ENCODE measurements at places on chromosomes 1 and 21.

GRCh38 chr1:230982696-230983095 lies 3.8 kb downstream of the ARV1 start:
- DNase-seq, result no peak

DNA sequence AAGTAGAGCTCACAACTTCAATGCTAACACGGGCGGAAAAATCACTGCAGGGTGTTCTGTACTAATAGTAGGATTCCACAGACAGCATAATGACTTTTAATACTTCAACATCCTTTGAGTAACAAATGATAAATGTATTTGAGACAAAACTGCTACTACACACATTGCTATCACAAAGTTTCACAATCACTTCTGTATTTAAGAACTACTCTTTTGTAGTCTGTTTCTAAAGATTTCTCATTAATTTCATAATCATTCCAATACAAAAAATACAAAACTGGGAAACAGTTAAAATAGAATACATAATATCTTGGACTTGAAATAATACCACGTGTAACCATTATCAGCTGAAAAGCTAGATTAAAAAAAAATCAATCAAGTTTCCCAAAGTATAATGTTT lies 2.7 kb downstream of the HMGN1 start:
- DNase-seq, result no peak

- no peak for DNase-seq
These were observed 21.1 kb downstream of the MEGF6 start for GRCh38 chr1:3590139-3590763.

DNA sequence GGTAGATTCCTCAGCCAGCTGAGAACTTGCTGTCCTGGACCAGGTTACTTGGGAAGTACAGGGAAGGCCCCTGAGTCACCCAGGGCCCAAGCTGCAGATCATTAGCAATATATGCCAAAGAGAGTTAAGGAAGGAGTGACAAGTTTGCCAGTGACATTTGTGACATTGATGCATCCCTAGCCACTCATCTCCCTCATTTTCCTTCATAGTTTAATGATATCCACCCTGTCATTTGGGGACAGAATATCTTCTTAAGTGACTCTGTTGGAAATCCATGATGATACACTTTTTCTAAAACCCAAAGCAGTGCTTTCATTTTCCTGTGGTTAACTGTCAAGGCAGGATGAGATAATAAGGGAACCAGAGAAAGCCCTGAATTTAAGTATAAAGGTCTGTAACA lies 3.2 kb downstream of the TNN start:
- no peak for DNase-seq

DNA sequence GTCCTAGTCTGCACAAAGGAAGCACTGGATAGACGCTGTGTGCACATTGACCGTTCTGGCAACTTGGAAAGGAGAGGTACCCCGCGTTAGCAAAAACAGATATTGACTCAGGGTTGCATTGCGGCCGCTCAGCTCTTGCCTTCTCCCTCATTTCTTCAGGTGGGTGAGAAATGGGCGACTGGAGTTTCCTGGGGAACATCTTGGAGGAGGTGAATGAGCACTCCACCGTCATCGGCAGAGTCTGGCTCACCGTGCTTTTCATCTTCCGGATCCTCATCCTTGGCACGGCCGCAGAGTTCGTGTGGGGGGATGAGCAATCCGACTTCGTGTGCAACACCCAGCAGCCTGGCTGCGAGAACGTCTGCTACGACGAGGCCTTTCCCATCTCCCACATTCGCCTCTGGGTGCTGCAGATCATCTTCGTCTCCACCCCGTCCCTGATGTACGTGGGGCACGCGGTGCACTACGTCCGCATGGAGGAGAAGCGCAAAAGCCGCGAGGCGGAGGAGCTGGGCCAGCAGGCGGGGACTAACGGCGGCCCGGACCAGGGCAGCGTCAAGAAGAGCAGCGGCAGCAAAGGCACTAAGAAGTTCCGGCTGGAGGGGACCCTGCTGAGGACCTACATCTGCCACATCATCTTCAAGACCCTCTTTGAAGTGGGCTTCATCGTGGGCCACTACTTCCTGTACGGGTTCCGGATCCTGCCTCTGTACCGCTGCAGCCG lies 5.4 kb downstream of the GJA8 start:
- DNase-seq, result no peak

DNA sequence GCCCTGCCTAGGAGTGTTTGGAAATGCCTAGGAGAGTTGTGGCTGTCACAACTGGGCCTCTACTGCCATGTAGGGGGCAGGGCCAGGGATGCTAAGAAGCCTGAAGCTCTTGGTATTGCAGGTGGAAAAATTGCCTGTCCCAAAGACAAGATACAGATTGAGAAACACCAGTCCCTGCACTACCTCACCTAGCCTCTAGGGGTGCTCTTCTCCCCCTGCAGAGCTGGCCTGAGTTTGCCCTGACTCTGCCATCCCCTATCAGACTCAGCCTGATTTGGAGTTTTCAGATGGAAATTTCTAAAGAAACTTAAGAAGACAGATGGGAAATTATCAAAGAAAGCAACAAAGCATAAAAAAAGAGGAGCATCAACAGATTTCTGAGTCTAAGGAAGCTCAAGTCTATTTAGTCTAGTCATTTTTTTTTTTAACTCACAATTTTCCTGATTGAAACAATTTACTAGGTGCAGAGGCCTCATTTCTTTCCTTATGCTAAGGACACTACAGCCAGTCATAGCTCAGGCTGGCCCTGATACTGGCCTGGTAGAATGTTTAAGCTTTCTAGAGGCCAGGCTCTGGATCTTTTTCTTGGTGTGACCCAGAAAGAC lies 61.4 kb upstream of the LRRN2 start:
- DNase-seq, result peak; percentile 37

DNA sequence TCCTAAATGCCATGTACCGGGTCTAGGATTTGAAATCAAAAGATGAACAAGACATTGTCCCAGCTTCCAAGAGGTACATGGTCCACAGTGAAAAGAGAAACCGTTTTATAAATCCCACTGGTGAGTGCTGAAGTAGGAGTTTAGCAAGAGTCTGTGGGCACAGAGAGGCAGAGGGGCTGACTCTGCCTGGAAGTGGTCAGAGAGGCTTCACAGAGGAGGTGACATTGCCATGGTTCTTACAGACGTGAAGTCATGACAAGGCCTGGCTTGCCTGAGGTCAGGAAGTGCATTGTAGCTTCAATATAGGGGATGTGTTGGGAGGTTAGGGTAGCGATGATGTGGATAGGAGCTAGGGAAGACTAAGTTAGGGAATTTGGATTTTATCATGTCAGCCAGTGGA lies 28.4 kb downstream of the MAPKAPK2 start:
- DNase-seq, result no peak

GRCh38 chr1:155912056-155912536 lies 947 bp upstream of the RIT1 start:
- DNase-seq, result no peak

DNA sequence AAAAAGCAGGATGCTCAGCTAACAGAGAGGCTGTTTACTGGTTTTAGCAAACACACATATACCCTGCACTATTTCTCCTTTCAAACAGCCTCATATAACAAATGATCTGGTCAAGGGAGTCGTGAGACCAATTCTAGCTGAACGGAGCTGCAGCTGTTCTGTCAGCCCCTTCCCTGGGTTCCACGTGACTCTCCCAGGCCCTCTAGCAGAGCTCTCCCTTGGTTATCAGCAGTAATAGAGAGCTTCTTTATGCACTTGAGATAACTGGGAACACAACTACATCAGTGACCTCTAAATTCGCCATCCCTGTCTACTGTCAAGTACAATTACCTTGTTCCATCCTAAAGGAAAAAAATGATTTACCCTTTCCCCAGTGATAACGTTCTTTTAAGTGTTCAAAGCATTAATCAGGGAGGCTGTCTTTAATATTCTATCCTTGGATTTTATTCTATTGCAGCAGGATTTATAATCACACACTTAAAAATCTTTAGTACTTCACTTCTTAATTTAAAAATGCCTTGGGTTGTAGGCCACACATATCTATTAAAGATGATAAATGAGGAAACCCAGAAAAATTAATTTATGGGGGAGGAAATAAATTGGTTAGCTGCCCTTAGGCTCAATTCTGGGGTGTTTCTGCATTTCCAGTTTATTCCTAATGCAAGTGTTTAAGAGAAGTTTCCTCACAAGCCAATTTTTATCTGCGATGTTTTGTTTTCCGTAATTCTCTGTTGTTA lies 28.2 kb downstream of the PTGER3 start:
- DNase-seq, result no peak

DNA sequence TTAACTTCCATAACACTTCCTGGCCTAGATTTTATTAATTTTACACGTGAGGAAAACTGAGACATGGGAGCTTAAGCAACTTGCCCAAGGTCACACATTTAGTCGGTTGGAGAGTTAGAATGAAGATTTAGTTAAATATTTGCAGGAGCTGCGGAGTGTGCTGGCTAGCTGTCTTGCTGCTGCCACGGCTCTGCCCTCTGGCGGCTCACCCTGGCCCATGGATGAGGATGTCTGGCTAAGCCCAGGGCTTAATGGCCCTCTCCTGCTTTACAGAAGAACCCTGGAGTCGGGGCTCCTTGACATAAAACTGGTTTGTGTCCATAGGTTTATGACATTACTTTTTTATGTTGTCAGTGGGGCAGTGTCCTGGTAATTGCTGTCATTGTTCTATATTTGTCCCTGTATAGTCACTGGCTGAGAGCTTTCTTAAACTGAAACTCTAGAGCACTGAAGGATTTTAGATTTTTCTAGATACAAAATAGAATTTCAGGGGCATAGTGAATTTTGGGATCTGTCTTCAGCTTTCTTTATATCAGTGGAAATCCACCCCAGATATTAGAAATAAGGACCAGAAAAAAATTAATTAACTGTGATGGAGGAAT lies 88.9 kb upstream of the WLS start:
- DNase-seq, result peak; percentile 92

DNA sequence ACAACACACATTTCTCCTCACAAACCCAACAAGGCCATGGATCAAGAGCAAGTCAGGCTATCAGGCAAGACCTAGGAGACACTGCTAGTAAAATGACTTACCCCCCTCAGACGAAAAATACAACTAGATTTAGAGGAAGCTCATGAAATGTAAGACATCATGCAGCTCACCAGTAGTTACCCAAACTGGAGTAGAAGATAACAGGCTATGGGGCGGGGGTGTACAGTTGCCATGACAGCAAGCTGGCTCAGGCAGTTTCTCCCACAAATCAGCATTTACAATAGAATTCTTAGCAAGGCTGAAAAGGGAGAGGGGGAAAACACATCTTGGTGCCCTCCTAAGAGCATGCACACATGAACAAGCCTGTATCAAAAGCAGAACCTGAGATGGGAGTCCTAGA lies 13.9 kb downstream of the TPM3 start:
- no peak for DNase-seq

GRCh38 chr1:29592731-29593130 lies 356.4 kb downstream of the PTPRU start:
- DNase-seq, result no peak

DNA sequence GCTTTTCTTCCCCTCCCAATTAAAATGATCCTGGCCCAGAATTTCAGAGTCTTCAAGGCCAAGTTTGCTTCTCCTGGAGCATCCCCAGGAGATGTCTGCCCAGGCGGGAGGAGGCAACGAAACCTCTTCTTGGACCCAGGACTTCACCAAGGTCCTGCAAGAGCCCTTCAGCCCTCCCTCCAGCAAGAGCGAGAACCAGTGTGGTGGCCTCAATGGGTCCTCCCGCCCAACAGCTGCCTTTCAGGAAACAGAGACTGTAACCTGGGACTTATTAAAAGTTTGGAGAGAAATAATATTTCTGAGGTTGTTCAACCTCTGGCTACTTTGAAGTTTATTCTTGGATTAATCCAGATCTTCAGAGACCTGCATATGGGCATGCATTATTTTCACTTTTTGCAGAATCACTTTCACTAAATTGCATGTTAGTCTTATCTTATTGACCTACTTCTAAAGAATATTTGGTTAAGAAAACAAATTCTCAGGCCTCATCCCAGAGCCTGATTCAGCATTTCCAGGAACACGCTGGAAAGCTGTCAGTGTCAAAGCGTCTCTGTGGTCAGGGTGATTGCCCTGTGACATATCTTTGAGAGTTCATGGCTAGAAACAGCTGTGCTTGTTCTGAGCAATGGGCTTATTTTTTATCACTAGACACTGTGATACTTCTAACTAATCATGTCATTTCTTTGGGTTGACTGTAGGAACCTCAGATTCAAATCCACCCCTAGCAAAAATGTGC lies 66.0 kb upstream of the CLDN14 start:
- DNase-seq, result no peak

GRCh38 chr1:222996310-222996975 lies 146.6 kb downstream of the TLR5 start:
- DNase-seq, result no peak

DNA sequence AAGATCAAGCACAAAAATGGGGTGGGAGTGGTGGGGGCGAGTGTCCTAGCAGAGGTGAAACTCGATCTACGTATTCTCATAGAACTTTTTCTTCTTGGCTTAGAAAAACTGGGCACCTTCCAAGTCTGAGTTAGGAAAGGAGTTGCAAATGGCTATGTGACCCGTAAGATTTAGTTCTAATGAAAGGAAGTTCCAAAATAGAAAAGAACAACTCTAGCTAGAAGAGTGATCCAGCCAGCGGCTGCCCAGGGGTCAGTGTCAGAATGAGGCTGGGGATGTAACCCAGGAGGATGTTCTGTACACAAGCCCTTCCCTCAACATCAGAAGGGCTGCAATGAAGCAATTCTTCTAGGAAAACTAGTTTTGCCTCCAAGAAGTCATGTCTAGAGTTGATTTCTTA lies 5.2 kb downstream of the MTARC1 start:
- peak; percentile 31 for DNase-seq

DNA sequence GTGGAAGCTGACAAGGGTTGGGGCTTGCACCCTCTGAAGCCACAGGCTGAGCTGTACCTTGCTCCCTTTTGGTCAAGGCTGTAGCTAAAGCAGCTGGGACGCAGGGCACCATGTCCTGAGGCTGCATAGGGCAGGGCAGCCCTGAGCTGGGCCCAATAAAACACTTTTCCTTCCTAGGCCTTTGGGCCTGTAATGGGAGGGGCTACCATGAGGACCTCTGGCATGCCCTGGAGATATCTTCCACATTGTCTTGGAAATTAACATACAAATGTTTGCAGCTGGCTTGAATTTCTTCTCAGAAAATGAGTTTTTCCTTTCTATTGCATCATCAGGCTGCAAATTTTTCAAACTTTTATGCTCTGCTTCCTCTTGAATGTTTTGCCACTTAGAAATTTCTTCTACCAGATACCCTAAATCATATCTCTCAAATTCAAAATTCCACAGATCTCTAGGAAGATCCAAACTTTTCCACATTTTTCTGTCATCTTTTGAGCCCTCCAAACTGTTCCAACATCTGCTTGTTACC lies 32.9 kb upstream of the TTLL7 start:
- DNase-seq, result no peak

- no peak for DNase-seq
These were observed 86.8 kb upstream of the LBR start for GRCh38 chr1:225514671-225515081.

GRCh38 chr1:159141584-159142390 lies 29.6 kb upstream of the CADM3 start:
- no peak for DNase-seq

All from body of pancreas (tissue), 4 donors.